ENCODE measurements at places on chromosomes 1 and 21.

- no peak for DNase-seq
Observed at GRCh38 chr1:228487336-228488124, at the start of gene RNF187. Gene RNF187 (plus strand): TSS chr1:228487382.

DNA sequence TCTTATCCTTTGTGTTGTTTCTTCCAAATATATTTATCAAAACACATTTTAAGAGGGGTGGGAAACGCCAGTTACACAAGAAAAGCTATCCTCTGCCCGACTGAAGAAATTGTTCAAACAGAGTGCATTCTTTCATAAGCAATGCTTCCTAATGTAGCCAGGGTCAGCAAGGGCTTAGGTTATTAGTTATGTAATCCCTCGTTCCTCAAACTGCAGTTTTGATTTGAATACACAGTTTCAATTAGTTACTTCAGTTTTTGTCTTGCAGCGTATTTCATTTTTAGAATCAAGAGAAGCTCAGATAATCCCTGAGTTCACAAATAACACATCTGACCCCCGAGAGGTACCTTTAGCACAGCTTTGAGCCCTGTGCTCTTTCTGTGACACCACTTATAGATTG is 141.7 kb upstream of the NRIP1 start:
- no peak for DNase-seq

DNA sequence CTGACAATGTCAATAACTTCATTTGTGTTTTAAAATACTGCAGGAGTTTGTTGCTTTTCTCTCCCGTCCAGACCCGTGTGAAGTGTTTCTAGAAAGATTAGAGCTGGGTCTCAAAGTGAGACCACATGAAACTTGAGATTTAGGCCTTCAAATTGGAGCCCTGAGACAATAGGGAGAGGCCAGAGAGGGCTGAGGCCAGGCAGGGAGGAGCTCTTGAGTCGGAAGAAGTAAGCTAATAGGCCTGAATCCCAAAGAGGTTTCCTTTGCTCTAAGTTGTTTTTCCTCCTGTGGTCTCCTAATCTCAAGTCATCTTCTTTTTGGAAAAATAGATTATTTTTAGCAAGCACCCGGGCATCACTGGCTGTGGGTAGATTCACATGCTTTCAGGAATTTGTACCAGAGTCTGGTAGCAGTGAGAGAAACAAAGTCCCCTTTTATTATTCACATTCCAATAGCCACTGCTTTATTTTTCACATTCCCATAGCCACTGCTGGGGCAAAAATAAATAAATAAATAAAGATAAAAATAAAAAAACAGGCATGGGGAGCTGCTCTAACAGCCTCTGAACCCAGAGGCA is 25.6 kb downstream of the CD244 start:
- DNase-seq: no peak

- no peak for DNase-seq
Observed at GRCh38 chr1:227006226-227006796, 66.2 kb downstream of the COQ8A start.

DNA sequence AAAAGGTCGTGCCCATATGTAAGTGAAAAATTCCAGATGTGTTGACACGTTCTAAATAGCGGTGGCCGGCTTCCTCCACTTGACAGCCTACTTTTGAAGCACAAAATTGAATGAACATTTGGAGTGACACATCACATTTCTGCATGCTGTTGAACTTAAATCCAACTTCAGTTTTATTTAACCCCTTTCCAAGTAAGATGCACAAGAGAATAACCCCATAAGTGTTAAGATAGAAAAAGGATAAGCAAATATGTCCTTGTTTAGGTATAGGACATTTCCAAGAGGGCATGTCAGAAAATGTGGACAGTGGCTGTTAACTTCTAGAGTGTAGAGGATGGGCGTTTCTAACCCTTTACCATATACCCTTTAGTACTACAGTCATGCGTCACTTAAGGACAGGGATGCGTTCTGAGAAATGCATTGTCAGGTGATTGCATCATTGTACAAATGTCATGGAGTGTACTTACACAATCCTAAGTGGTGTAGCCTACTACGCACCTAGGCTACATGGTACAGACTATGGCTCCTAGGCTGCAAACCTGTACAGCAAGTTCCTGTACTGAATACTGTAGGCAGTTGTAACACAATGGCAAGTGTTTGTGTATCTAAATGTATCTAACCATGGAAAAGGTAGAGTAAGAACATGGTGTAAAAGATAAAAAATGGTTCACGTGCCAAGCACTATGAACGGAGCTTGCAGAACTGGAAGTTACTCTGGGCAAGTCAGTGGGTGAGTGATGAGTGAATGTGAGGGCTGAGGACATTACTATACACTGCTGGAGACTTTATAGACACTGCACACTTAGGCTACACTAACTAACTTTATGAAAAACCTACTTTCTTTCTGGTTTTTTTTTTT is 9.3 kb upstream of the FAM89A start:
- no peak for DNase-seq

All from HFF-Myc (cell line).